ENCODE measurements at places on chromosomes 2 and 18.

DNA sequence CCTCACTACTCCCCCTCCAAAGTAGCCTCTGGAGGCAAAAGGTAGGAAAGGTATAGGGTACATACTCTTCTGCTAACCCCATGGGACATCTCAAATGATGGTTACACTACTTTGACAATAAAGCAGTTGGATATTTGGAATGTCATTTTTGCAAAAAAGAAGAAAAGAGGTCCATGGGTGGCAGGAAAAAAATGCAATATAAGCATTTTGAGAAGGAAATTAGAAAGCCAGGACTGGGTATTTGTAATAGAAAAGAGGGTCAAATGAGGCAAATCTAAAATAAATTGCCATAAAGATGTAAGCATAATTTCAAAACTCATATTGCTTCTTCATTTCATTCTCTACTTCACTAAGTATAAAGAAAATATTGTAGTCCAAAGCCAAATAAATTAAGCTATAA is 280.2 kb downstream of the NOL4 start:
- DNase-seq = no peak

DNA sequence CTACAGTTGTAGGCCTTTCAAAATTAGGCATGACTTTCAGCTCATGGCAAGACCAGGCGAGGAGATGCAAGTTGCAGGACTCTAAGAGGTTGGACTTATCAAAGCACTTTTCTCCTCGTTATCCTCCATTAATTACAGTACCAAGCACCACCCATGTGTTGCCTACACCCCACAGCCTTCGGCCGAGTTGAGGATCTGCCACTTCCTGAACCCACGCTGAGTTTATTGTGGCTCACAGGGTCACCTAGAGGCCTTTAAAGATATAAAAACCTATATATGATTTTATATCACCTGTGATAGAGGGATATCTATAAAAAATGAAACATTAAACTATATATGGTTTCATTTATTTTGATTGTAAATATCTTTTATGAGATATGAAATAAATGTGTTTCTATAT is 2.6 kb downstream of the UGT1A10 start:
- no peak for DNase-seq

GRCh38 chr18:25503567-25504081 is 151.7 kb upstream of the ZNF521 start:
- no peak for DNase-seq

DNA sequence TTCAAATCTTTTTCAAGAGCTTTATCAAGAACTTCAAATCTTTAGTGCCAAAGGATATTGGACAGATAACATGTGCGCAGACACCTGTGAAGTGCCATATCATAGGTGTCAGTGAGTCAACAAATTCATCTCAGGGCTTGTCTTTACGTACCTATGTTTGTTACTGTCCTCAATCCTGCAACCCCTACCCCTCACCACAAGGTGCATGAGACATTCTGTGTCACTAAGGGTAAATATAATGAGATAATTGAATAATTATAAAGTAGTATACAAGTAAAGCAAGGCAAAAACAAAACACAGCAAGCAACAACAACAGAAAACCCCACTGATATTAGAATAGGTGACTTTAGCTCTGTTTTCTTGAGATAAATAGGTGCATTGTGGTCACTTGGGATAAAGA is 1495.8 kb upstream of the TMEFF2 start:
- no peak for DNase-seq

- DNase-seq = no peak
Observed at GRCh38 chr18:57727952-57728807, 74.9 kb downstream of the ATP8B1 start.

DNA sequence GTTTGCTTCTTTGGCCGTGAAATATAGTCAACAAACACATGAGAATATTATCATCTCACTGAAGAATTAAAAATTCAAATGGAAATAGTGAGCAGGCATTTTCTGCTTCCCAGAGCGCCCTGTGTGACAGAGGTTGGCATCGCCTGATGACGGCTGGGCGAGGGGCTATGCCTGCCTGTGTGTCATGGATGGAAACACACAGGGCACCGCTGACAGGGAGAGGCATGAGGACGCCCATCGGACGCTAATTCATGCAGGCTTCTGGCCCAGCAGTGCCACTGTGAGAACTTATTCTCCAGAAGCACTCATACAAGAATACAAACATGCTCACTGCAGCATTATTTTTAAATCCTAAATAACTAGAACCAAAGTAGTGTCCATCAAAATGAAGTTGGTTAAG is 61.4 kb upstream of the OTOS start:
- no peak for DNase-seq

DNA sequence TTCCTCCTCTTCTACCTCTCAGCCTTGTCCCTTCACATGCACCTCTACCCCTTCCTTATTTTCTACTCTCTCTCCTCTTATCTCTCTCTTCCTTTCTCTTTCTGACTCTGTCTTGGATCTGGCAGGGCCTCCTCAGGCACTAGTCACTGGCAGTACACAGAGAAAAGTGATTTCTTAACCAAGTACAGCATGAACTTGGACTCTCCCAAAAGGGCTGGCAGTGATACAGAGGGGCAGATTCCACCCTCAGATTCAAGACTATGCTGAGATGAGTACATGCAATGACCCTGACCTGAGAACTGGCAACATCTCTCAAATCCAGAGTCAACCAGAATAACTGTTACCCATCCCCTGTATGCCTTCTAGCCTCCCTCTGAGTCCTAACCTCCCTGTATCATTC is 4.3 kb downstream of the AOX1 start:
- DNase-seq = no peak

Measured in CD4-positive, alpha-beta T cell (primary cell).